ENCODE measurements at places on chromosomes 4 and X.

DNA sequence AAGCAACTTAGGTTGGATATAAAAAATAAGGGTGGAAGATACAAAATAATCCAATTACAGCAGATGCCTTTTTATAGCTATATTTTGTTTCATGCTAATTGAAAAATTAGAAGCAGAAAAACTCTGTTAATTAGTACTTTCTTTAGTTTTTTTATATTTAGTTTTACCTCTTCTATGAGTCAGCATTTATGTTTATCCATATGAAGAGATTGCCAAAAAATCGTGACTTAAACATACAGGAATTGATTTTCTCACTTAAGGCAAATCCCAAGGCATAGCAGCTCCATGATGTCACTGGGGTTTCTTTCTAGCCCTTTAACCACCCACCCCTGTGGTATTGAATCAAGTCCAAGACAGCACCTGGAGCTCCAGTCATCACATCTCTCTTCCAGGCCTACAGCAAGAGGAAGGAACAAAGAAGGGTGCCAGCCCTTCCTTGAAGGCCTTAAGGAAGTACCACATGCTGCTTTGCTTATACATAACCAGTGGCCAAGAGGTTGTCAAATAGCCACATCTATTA is 365.8 kb upstream of the TENM3 start:
- DNase-seq: no peak

DNA sequence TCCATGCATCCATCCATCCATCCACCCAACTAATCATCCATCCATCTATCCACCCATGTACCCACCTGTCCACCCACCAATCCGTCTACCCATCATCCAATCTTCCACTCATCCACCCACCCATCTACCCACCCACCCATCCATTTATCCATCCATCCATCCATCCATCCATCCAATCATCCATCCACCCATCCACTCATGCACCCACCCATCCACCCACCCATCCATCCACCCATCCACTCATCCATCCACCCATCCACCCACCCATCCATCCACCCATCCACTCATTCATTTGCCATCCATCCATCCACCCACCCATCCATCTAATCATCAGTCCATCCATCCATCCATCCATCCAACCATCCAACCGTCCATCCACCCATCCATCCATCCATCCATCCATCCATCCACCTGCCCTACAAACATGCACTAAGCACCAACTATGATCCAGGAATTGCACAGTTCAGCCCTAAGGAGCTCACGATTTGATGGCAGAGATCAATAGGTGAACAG is 21.3 kb upstream of the MXD4 start:
- DNase-seq: no peak

GRCh38 chr4:174669270-174669669 is 147.0 kb upstream of the HPGD start:
- no peak for DNase-seq

DNA sequence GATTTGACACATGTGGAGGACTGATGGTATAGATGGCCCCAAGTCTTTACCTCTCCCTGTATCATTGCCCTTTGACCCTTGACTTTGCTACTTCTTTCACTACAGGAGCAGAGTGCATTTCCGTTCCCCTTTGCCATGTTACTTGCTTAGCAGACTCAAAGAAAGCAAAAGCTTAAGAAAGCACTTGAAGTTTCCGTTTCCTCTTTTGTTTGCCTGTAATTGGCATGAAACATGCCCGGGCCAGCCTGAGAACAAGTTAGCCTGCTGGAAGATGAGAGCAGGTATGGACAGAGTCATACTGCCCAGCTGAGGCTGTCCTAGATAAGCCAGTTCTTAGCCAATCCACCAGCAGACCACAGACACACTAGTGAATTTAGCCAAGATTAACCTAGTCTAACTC is 206.0 kb downstream of the BCOR start:
- no peak for DNase-seq

GRCh38 chrX:2656257-2656836 is 34.7 kb upstream of the CD99 start:
- no peak for DNase-seq

GRCh38 chrX:119398587-119398973 is 556 bp upstream of the SLC25A43 start:
- DNase-seq: no peak

DNA sequence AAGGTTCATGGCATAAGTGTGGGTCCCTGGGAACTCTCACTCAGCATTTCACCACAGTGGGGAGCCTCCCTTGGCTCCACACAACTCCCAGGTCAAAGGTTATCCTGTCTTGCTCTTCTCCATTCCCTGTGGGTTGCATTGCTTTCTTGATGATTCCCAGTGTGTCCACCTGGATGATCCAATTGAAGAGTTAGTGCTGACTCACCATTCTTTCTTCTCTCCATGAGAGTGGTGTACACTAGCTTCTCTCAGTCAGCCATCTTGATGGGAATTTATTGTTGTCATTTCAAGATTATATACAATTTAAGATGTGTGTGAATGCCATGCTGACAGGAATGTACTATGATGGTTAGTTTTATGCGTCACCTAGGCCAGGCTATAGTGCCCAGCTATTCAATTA is 25.6 kb upstream of the C4orf17 start:
- no peak for DNase-seq

- no peak for DNase-seq
Observed at GRCh38 chr4:23041501-23041900, 348.8 kb downstream of the GBA3 start.

DNA sequence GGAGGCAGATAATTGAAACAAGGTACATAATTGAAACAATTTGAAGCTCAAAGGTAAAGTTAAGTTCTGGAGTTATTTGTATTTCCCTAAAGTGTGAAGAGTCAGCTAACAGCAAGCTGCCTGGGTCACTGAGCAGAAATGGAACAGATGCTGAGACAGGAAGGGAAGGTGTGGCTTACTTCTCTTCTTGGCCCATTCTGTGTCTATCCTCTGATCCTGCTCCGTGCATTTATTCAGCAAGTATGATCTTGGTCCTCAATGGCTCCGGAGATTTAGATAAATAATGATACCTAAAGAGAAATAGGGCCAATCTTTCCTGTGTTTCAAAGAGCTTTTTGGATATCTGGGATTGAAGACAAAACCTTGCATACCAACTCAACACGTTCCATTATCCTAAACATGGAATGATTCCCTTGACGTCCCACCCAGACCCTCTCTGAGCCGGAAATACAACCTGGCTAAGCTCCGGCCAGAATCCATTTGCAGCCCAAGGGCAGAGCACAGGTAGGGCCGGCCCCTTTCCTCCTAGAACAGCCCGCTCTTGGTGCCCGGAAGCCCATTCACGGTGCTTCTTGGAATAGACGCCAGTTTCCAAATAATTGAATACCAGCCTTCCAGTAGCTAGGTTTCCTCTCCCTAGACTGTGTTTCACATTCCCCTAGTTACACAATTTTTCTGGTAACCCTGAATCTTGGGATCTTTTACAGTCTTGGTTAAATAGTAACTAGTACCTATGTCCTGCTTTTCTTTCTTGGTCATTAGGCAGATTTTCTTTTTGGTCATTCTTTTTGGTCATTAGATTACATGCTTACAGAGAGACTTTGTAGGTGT is 211.0 kb downstream of the NWD2 start:
- no peak for DNase-seq

DNA sequence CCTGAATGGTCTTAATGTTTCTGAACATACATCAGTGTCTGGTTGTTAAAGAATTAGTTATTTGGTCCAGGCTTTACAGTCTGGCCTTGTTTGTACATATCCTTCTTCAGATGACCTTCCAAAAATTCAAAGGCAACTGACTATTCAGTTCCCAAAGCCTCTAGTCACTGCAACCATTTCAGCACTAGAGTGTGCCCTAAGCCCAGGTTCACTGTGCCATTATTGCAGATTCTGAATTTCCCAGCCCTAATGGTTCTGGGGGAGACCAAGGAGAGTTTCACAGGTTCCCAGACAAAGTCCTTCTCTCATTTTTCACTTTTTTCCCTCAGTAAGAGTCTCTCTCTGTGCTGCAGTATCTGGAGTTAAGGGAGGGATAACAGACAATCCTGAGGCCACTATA is 235.8 kb downstream of the TRAM1L1 start:
- DNase-seq: no peak

GRCh38 chr4:19256823-19257222 is 994.9 kb upstream of the SLIT2 start:
- no peak for DNase-seq

- DNase-seq: no peak
Observed at GRCh38 chr4:70473679-70474078, 1.7 kb downstream of the MUC7 start.

- DNase-seq: no peak
Observed at GRCh38 chrX:21885568-21885967, 29.8 kb downstream of the YY2 start.

GRCh38 chr4:159197885-159198269 is 95.0 kb downstream of the RAPGEF2 start:
- no peak for DNase-seq

DNA sequence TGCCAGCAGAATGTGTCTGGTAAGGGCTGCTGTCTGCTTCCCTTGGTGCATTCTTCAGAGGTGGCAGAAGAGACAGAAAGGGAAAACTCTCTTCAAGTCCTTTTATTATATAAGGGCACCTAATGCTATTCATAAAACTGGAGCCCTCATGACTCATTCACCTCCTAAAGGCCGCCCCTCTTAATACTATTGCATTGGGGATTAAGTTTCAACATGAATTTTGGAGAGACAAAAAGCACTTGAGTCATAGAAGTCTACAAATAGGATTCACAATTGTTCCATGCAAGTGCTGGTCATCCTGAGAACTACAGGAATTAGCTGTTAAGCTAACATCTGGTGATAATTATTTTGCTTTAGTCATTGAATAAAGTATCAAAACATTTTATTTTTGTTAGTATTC is 349.5 kb downstream of the HS3ST1 start:
- DNase-seq: no peak

DNA sequence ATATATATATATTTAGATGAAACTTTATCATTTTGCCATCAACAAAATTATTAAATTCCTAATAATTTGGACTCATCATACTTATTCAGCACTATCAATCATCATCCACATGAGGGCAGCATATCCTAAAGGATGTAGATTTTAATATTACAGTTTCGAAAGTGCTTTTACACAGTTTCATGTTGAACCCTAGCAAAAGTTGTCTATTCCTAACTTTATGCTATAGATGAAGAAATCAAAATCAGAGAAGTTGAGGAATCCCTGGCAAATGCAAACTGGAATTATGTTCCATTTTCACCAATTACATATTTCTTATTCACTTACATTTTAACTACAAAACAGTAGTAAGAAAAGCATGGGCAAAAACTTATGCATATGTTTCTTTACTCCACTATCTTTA is 36.6 kb upstream of the UGT2A1 start:
- DNase-seq: no peak

DNA sequence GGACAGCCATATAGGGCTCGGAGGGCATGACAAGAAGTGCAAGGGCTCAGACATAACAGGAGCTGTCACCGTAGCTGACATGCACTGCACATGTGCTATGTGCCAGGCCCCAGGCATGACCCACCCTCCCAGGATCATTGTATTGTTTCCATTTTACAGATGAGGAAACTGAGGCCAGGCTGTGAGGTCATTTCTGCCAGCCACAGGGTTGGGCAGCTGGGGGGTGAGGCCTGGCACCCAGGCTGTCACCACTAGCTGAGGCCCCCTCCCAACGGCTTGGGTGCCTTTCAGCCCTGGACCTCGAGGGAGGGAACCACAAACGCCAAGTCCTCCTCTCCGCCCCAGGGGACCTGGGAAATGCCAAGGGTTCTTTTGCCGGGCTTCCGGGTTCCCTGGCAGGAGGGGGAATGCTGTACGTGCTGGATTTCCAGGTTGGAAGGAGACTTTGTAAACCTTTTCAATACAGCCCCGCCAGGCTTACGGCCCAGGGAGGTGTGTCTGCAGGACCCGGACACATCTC is 12.6 kb downstream of the TREX2 start:
- DNase-seq: no peak

All from activated CD4-positive, alpha-beta T cell treated with anti-CD3 and anti-CD28 coated beads for 24 hours (primary cell).